ENCODE measurements at places on chromosomes 1 and 21.

GRCh38 chr1:165635823-165636222 lies 4.8 kb downstream of the MGST3 start:
- DNase-seq: no peak

- no peak for DNase-seq
Observed at GRCh38 chr1:46535063-46535462, 16.4 kb downstream of the KNCN start.

GRCh38 chr1:22096036-22096435 lies 43.5 kb downstream of the CDC42 start:
- DNase-seq: no peak

DNA sequence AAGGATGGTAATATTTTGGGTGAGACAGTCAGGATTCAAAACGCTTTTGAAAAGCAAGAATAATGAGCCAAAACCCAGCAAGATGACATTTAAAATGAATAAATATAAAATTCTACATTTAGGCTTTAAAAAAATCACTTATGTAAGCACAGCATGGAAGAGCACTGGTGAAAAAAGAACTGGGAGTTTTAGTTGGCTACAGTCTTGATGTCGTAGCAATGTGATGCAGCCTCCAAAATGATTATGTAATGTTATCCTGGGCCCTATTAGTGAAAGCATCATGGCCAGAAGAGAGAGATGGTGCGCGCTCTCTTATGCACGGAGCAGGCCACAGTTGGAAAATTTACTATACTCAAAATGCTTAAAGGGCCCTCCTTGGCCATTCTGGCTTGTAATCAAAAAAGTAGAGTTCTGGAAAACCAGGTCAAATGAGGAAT lies 5.1 kb downstream of the KCNJ9 start:
- no peak for DNase-seq

- no peak for DNase-seq
Observed at GRCh38 chr21:38853421-38853919, 47.7 kb downstream of the ETS2 start.

GRCh38 chr1:222697826-222698225 lies 14.5 kb downstream of the AIDA start:
- no peak for DNase-seq

DNA sequence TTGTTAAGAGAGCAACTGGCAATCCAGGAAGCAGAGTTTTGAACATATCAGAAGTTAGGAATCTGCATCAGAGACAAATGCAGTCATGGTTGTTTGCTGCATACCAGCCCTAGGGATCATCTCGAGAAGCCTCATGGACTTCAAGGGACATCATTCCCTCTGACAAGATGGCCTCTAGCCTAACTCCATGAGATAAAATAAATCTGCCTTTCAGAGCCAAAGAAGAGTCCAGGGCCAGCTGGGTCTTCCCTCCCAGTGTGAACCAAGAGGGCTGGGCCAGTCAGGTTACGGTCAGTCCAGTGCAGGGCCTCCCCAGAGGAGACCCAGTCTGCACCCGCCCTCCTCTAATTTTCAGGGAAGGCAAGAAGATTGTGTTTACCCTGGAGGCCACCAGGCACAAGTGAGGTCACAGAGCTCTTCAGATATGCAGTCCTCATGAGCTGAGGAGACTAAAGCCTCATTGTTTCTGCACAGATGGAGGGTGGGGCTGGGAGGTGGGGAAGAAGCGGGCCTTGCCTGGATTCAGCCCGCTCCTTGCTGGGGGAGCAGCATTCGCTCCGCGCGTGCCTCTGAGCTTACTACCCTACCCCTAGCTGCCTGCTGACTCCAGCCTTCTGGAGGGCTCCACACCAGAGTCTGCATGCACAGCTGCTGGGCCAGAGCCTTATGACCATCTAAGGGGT lies 52.8 kb downstream of the CAPN2 start:
- no peak for DNase-seq

DNA sequence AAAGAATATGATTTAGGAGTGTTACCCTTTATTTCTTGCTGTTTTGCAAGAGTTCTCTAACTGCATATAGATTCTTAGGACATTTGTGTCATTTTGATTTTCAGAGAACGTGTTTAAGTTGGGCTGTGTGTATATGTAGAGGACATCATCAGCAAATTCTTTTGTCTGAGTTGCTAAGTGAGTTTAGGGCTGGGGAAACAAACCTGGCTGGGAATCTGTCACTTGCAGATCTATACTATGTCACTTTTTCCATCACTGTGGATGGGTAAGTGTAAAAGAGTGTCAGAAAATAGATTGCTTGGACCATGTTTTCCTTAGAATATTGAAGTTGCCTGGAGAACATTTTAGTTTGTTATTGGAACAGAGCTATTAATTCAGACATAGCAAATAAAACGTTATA lies 349.1 kb upstream of the NEGR1 start:
- DNase-seq: no peak

- no peak for DNase-seq
Observed at GRCh38 chr1:56824271-56824670, 5.1 kb upstream of the FYB2 start.

GRCh38 chr21:14870853-14871149 lies 194.0 kb downstream of the NRIP1 start:
- no peak for DNase-seq

DNA sequence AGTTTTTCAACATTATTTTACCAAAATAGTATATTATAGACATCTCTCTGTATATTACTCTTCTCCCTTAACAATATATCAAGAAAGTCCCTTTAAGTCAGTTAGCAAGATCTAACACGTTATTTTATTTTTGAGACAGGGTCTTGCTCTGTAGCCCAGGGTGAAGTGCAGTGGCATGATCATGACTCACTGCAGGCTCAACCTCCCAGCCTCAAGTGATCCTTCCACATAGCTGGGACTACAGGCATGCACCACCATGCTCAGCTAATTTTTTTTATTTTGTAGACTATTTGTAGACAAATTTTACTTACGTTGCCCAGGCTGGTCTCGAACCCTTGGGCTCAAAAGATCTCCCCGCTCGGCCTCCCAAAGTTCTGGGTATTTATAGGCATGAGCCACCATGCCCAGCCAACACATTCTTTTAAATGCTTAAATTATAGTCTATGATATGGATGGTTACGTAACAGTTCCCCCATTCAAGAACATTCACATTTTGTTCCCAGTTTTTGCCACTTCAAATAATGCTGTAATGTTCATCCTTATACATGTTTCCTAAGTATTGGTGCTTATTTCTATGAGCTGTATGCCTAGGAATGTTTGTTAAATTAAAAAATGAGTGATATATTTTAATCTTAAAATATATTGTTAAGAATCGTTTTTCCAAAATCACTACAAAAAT lies 70.4 kb downstream of the TUT4 start:
- no peak for DNase-seq

GRCh38 chr1:147247656-147248238 lies 5.3 kb downstream of the CHD1L start:
- no peak for DNase-seq

GRCh38 chr1:22534951-22535350 lies 28.3 kb upstream of the EPHA8 start:
- DNase-seq: no peak

GRCh38 chr1:95966866-95967265 lies 732.9 kb downstream of the RWDD3 start:
- no peak for DNase-seq

DNA sequence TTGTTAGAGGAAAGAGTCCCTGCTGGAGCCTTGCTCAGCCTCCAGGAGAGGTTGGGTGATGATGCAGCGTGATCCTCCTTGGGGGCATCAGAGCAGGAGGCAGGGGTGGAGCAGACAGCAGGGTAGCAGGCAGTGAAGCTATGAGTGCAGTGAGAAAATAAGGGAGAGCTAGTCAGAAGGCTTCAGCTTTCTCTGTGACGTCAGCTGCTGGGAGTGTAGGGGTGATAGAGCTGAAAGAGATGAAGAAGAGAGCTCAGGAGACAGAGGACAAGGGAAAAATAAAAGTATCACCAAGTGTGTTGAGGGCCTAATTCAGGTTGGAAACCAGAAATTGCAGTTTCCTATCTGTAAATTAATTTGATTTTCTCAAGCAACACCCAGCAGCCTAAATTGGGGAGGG lies 2.2 kb upstream of the ADAM30 start:
- DNase-seq: no peak

DNA sequence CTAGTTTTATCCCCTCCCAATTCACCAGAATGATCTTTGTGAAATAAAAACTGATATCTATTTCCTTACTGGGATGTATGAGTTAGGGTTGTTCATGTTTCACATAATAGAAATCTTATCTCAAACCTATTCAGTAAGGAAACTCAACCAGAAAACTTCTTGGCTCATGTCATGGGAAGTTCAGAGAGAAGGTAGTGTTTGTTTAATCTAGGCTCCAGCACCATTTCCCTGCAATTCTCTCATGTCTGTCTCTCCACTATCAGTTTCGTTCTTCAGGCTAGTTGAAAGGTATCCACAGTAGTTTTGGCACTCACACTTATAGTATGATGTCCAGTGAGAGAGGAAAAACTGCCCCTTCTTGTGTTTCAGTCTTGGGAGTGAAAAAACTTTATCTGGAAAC lies 34.6 kb upstream of the UHMK1 start:
- DNase-seq: no peak

- DNase-seq: no peak
Observed at GRCh38 chr1:52585474-52585873, 16.7 kb upstream of the GPX7 start.

DNA sequence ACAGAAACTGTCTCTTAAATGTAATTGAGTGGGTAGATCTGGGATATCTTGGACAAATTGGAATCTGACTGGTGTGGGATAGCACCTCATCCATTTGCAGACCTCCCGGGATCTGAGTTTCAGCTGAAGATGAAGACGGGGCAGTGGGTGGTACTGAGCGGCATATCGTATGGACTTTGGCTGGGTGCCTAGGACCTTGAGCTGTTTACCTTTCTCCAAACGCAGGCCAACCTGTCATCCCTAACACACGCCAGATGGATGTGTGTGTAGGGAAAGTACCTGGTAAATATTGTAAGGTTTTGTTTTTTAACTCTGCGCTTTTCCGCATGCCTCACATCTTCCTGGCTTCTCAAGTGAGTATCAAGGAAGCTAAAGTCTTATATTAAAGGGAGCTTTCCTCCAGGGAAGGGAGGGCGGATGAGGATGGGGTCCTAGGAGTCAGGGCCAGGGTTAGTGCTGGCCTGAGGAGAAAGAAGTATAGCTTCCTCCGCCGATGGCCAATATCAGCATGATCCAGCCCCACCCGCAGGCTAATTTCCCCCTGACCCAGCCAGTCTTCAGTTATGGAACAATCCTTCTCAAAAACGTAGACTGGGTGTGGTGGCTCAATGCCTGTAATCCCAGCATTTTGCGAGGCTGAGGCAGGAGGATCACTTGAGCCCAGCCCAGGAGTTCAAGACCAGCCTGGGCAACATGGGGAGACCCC lies 26.2 kb downstream of the ATP8B2 start:
- DNase-seq: no peak

DNA sequence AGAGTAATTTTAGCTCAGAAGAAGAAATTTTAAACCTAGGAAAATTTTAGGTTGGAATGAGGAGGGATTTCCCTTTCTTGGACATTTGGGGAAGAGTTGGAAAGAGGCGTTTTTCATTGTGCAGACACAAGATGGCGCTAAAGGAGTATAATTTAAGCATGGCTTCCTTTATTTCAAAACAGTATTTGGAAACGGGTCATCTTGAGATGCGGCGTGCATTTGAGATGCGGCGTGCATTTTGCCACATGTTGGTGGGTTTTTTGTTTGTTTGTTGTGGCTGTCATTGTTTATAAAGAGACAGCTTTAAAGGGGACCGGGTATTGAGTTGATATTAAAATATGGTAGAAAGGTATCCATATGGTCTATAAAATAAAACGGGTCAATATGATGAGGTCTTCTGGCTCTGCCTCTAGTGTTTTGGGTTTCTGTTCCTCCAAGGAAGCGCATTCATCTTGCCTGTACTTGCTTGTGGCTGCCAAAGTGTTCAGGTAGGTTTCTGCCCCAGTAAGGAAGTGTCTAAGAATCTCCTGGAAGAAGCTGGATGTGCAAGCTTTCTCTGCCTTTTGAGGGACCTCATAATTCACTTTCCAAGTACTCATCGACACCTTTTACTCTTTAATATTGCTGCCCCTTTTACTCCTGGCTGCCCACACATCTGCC lies 210.3 kb downstream of the SLC35F3 start:
- DNase-seq: peak; percentile 81
